ENCODE measurements at places on chromosomes 11 and 22.

GRCh38 chr22:44956840-44957767, 52.7 kb downstream of the PHF21B start:
- no peak for DNase-seq

- DNase-seq = no peak
Measured at GRCh38 chr11:107856981-107857517, 1.5 kb downstream of the SLC35F2 start.

- DNase-seq = peak; percentile 71
Measured at GRCh38 chr11:102323542-102324251, 6.4 kb downstream of the BIRC3 start.

GRCh38 chr11:370070-370941, 1.0 kb downstream of the B4GALNT4 start:
- DNase-seq = no peak

DNA sequence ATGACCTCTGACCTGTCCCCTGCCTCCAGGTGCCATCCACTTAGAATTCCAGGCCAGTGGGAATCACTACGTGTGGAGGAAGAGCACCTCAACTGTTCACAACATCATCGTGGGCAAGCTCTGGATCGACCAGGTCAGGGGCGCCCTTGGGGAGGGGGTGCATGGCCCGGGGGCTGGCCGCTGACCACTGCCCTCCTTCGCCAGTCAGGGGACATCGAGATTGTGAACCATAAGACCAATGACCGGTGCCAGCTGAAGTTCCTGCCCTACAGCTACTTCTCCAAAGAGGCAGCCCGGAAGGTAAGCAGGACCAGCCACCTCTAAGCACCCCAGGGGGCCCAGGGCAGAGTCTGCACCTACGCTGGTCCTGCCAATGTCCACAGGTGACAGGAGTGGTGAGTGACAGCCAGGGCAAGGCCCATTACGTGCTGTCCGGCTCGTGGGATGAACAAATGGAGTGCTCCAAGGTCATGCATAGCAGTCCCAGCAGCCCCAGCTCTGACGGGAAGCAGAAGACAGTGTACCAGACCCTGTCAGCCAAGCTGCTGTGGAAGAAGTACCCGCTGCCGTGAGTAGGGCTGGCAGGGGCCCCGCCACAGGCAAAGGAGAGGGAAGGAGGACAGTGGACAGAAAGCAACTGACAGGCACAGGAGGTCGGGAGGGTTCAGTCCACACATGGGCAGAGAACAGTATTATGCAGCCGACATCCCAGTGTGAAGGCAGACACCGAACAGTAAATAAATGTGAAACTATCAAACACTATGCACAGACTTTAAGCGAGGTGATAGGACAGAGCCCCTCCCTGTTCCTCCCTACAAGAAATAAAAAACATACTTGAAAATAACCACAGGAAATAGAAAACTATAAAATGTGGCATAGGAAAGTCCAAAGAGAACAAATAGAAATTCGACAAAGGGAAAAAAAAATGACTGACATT, 74.9 kb downstream of the MORC2 start:
- DNase-seq = no peak

DNA sequence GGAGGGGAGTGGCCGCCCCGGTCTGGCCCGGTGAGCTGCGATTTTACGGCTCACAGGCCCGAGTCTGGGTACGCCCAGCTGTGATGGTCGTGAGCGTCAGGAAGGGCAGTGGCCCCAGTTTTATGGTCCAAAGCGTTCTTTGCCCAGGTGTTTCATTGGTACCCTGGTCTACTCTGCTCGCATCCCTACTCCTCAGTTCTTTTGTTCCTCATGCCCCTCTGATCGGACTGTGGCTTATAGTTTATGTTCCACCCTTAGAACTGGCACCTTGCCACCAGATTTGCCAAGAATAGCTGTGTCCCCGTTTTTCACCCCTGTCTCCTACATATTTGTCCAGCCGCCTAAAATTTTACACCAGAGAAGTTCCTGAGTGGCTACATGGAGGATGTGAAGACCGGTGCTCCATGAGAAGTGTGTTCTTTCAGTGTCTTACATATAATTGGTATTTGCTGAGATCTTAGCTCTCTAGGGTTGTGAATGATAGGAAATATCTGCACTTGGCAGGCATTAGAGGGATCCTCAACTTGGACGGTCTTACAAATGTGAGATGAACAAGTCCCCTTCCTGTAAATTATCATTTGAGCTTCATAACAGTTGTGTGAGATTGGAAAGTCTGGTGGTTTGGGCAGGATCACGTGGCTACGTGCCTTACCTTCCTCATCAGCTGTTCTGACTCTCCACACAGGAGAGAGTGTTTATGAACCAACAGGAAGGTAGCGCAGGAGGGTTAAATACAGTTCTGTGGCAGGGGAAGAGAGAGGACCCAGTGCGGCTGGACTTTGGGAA, 1.1 kb downstream of the PANX1 start:
- no peak for DNase-seq

DNA sequence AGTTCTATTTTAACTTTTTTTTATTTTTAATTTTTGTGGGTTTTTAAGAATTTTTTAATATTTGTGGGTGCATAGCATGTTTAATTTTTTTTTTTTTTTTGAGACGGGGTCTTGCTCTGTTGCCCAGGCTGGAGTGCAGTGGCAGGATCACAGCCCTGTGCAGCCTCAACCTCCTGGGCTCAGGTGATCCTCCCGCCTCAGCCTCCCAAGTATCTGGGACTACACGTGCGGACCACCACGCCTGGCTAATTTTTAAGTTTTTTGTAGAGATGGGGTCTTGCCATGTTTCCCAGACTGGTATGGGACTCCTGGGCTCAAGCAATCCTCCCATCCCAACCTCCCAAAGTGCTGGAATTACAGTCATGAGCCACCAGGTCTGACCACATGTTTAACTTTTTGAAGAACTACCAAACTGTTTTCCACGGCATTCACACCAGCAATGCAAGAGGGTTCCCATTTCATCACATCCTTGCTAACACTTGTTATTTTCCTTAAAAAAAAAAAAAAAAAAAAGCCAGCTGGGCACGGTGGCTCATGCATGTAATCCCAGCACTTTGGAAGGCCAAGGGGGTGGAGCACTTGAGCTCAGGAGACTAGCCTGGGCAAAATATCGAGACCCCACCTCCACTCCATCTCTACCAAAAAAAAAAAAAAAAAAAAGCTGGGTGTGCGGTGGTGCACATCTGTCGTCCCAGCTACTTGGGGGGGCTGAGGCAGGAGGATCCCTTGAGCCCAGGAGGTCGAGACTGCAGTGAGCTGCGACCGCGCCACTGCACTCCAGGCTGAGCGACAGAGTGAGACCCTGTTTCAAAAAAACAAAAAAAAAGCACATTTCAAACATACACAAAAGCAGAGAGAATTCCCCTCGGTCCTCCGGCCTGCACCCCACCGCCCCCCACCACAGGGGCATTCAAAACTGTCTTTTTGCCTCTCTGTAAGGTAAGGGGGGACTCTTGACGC, 16.7 kb upstream of the TXNRD2 start:
- DNase-seq = no peak

DNA sequence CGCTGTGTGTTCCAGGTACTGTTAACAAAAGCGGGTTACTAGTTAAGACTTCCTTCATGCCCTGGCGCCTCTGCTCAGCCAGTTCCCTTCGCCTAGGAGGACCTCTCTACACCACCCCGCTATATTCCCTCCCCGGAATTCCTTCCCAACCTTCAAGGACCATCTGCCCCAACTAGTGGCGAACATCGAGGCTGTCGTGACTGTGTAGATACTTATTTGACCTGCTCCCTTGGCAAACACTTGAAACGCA, 450 bp upstream of the BCL2L13 start:
- DNase-seq = no peak

- no peak for DNase-seq
Measured at GRCh38 chr11:134750619-134751018, 338.6 kb upstream of the B3GAT1 start.

DNA sequence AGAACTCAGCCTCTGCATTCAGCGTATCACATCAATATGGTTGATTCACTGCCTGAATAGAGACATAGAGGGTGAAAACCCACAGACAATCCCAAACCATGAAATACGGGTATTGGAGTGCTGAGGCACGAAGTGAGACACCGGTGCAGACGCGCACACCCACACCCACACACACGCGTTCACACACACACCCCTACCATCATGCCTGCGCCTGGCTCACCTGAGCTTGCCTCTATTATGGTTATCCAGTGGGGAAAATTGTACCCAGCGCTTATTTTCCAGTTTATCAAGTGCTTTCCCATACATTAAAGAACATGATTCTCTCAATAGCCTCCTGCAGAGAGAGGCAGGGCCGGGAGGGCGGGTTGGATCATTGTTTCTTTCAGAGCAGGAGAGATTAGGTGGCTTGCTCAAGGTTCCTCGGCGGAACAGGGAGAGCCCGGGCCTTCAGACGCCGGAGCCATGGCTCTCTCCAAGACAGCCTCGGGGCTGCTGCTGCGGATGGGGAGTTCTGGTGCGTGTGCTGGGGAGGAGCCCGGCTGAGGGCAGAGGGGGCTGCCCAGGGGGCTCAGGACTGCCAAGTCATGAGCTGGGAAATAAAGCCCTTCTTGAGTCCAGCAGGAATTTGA, 78.9 kb upstream of the THY1 start:
- DNase-seq = no peak

GRCh38 chr11:78876676-78877075, 302.0 kb upstream of the NARS2 start:
- DNase-seq = no peak

GRCh38 chr22:17641269-17641668, 2.7 kb downstream of the BCL2L13 start:
- no peak for DNase-seq

GRCh38 chr11:82527081-82527584, 206.5 kb downstream of the FAM181B start:
- no peak for DNase-seq

GRCh38 chr11:3631331-3631730, 10.5 kb downstream of the ART5 start:
- DNase-seq = no peak

- DNase-seq = no peak
Measured at GRCh38 chr11:129814244-129815014, 1.2 kb upstream of the TMEM45B start.

DNA sequence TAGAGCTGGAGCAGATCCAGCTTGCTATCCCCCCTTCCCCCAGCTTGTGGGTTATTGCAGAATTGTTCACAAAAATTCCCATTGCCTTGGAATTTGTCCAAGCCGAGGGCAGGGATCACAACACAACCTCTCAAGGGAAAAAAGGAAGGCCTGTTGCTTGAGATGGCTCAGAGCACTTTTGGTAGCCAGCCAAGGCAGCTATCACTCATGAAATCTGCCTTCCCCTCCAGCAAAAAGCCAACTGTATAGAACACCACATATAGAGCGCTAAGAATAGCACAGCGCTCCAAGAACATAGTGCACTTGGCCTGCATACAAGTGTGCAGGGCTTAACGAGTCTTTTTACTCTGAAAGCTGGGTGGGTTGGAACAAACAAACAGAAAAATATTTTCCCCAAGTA, 46.2 kb downstream of the FAM83F start:
- peak; percentile 69 for DNase-seq

- DNase-seq = no peak
Measured at GRCh38 chr11:58726737-58727414, 4.9 kb downstream of the GLYAT start.

DNA sequence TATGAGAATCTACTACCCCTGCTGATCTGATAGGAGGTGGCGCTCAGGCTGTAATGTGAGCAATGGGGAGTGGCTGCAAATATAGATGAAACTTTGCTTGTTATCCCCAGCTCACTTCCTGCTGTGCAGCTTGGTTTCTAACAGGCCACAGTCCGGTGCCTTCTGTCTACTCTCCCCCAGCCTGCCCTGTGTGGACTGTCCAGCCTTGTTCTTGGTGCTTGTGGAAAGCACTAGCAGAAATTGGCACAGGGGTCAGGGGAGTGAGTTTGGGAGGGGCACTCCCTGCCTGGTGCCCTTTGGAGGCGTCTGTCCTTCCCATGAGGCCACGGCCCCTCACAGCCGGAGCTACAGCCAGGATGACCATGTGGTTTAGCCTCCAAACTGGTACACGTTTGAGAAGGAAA, 14.3 kb downstream of the MOV10L1 start:
- no peak for DNase-seq

Measured in fibroblast of skin of left quadriceps (primary cell).